ENCODE measurements at places on chromosomes 6 and 20.
A peak's percentile ranks its signal among the peaks of the same experiment; 100 is the strongest.

- peak; percentile 40 for DNase-seq
Measured at GRCh38 chr20:2538931-2539720, 2.8 kb downstream of the TMC2 start.

DNA sequence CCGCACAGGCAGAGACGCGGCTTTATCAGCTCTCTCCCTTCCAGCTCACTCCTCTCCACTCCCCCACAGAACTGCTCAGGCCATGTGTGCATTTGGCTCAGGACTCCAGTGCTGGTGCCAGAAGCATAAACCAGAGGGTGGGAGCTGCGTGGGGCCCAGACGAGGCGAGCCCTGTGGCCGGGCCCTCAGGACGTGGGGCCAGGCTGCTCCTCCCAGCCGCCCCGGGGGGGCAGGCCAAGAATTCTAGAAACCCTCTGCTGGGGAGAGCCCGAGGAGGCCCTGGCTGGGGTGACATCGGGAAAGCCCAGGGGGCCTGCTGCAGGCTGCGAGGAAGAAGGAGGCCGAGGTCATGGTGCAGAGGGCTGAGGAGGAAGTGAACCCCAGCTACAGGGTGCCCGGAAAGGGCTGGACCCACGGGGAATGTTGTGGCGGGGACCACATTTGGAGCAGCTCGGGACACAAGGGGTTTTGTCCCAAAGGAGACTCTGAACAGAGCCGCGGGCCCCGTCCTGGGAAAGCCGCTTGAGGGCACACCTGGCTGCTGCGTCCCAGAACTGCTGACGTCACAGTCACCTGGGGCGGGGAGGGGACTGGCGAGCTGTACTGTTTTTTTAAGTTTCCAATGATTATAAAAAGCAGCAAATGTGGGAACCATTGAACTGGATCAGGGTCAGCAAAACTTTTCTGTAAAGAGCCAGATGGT, 107.1 kb downstream of the BANF2 start:
- DNase-seq = no peak

- no peak for DNase-seq
Measured at GRCh38 chr6:33677143-33677660, 34.3 kb downstream of the UQCC2 start.

- no peak for DNase-seq
Measured at GRCh38 chr6:145865175-145865574, 50.6 kb upstream of the FBXO30 start.

- no peak for DNase-seq
Measured at GRCh38 chr20:48349656-48350055, 478.1 kb downstream of the PREX1 start.

DNA sequence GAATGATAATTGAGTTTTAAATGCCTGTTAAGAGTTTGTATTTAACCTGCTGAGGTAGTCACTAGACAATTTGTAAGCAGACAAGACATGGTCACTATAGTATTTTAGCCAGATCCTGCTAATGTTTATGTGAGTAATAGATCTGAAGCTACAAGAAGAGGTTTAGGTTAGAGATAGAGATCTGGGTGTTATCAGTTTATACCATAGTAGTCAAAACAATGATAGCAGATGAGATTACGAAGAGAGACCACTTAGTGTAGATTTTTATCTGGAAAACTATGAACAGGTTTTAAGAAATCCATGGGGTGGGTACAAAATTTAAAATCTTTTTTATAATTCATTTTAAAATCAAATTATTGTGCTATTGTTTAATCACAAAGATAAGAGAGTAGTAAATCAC, 47.5 kb downstream of the PHIP start:
- no peak for DNase-seq

GRCh38 chr6:19410481-19410880, 426.7 kb upstream of the ID4 start:
- no peak for DNase-seq

DNA sequence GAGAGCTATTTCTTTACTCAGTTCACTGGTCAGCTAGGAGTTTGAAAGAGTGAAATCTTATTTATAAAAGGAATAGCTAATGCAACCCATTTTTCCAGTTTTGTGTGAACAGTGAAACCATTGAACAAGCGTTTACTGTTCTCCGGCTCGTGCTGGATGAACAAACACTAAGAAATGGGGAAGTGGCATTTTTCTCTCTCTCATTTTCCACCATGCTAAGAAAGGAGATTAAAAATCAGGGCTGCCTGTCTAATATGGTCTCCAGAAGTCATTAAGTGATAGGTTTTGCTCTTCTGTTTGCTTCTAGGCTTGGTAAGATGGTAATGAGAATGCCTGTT, 774 bp upstream of the SFT2D1 start:
- no peak for DNase-seq

DNA sequence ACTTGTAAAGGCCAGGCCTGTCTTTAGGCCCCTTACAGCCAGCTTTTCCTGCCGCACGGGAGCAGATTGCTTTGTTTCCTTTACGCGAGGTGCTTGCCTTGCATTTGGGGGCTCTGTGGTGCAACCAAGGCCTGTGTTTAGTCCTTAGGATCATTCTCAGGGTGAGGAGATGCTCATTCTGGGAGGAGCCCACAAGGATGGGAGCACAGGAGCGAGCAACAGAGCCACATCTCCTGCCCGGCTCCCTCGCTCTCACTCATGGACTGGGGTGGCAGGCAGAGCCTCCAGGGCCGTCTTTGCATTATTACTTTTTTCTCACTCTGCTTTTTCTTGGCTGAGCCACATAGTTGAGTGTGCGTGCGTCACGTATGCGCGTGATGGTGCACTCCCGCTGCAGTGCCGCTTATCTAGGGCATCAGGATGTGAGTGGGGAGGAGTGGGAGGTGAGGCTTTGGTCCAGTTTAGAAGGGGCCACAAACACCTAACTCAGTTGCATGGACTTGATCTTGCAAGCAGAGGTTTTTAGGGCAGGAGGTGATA, 19.1 kb downstream of the DYNLRB1 start:
- DNase-seq = no peak

DNA sequence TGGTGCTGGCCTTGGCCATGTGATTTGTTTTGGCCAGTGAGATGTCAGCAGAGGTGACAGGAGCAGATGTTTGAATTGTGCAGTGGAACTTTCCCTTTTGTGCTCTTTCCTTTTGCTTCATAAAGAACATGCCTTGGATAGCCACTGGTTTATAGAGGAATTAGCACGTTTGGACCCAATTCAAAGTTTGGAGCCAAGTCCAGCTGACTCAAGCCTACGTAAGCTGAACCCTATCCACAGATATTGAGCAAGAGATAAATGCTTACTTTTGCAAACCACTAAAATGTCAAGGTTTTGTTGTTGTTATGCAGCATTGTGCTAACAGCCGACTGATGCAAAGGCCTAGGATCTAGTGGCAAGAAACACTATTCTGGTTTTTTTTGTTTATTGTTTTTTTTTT, 230.9 kb upstream of the CITED2 start:
- DNase-seq = no peak

DNA sequence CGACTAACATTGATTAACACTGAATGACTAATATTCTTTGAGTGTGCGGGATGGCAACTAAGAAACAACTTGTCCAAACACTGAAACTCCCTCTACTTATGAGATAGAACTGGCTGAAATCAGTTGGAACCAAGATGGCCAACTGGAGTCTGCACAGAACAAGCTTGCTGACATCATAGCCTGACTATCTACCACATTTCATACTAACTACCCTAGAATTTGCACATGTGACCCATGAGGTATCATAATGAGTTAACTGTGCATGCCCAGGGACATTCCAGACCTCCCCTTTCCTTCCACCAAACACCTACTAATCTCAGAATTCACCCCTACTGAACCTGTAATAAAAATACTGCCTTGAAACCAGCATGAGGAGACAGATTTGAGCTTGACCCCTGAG, 43.2 kb downstream of the PHIP start:
- DNase-seq = no peak

DNA sequence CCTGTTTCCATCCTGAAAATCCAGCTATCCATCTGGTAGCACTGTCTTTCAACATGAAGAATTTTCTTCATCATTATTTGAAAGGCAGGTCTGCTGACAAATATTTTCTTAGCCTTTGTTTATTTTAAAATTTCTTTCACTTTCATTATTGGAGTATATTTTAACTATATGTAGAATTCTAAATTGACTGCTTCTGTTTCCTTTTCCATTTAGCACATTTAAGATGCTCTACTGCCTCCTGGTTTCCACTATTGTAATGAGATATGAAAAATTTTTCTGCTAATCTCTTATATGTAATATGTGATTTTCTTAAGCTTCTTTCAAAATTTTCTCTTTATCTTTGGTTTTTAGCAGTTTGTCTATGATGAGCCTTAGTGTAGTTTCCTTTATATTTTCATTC, 97.3 kb downstream of the TBC1D32 start:
- no peak for DNase-seq

DNA sequence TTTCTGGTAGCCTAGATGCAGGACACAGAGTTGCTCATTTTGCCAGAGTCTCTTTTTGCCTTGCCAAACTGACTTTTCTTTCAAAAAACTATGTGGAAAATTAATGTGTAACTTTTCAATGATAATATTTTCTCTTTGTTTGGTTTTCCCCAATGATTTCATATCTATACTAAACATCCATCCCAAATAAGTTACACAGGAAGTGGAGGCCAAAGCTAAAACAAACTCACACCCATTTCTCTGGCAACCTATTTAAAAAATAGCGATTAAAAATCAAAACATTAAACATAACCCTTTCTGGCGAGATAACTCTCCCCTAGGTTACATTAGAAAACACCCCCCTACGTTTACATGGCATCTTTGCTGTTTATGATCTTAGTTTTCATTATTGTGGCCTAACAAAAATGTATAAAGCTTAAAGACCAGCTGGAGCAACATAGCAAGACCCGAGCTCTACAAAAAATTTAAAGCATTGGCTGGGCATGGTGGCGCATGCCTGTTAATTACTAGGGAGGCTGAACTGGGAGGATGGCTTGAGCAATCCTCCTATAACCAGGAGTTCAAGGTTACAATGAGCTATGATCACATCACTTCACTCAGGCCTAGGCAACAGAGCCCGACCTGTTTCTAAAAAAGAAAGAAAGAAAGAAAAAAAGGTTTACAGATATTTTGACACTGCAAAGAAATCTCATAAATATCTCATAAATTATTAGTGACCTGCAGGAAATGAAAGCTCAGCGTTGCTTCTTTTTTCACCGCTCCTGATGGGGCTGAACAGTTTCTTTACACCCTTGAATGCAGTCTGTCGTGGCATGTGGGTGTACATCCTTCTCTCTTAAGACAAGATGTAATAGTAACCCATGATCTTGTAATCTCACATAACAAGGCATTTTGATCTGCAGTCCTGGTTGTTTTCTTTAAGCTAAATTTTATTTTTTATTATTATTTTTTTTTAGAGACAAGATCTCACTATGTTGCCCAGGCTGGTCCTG, 32.8 kb upstream of the CEP85L start:
- DNase-seq = no peak

All from osteocyte (in vitro differentiated cells).